Activated T-helper 1 cell treated with anti-CD3 and anti-CD28 coated beads, Interleukin-2, amount 50 U/mL, for 16 hours (primary cell): ENCODE measurements at places on chromosomes 3 and 15.

- DNase-seq, result no peak
Observed at GRCh38 chr15:89825271-89825940, 10.8 kb upstream of the ANPEP start.

DNA sequence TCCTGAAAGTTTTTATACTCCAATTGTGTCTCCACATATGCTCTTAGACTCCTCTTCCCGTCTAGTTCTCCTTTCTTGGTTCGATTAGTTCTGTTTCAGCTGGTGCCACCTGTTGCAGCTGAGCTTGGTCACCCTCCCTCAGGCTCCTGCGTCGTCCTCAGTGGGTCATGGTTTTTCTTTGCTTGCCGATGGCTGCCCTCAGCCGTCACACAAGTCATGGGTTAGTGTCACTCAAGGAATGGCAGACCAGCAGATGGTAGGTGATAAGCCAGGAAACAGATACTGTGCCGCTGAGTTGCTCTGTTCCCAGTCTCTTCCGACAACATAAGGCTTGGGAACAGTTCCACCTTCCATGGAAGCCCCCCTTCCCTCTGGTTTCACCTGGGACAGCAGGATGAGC, 109.9 kb downstream of the IGF1R start:
- DNase-seq, result no peak

DNA sequence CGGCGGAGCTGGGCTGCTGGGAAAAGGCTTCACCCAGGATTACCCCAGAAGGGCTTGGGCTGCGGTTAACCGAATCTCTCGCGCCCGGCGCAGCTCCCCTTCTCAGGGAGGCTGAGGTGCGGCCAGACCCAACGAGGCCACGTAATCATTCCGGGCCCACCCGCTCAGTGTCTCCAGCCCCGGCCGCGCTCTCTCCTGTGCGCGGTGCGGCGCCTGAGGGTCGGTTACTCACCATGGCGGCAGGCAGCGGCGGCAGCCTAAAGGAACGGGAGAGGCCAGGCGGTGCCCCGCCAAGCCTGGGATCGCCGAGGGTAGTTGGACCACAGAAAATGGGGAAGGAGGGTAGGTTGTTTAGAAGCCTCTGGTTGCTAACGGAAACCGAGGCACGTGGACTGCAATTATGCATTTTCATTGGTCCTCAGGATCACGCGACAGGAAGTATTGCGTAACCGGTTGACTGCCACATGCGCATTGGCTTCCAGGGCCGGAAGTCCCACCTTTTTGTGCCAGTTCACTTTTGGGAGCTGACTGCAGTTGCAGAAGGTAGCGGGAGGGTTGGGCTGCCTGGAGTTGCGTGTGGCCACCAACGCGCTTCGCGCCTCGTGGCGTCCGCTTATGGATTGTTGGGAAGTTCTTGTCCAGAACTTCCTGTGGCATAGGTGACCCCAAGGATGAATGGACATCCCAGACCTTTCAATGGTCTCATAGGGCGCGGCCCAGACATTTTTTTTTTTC, at the start of gene LZTFL1:
LZTFL1 (minus strand) TSS at position 363 of the 735 bp plus-strand sequence; CDS start at position 235, 128 bp downstream.
- DNase-seq, result peak; percentile 80

GRCh38 chr3:11260460-11260859, 11.7 kb upstream of the ATG7 start:
- no peak for DNase-seq

GRCh38 chr3:52053307-52054304, 2.8 kb downstream of the DUSP7 start:
- DNase-seq, result no peak

- DNase-seq, result no peak
Observed at GRCh38 chr15:37004373-37004869, 95.9 kb downstream of the MEIS2 start.

GRCh38 chr15:26773067-26773877, 406 bp upstream of the GABRB3 start:
- no peak for DNase-seq

GRCh38 chr15:98416222-98416855, 232.0 kb upstream of the IGF1R start:
- no peak for DNase-seq

DNA sequence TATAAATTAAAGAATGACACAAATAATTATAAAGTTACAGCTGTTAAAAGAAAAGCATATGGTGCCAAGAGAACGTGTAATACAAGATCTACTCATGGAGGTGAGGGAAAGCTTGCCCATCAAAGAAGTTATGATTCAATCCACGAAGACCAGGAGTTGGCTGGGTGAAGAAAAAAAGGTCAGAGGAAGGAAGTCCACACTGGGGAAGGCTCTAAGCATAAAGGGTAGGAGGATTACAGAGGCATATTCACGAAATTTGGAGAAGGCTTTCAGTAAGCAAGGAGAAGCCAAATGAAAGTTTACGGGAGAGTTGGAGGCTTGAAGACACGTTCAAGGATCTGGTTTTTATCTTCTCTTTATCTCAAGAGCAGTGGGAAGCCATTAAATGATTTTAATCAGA, 1.8 kb upstream of the TGFBR2 start:
- no peak for DNase-seq

DNA sequence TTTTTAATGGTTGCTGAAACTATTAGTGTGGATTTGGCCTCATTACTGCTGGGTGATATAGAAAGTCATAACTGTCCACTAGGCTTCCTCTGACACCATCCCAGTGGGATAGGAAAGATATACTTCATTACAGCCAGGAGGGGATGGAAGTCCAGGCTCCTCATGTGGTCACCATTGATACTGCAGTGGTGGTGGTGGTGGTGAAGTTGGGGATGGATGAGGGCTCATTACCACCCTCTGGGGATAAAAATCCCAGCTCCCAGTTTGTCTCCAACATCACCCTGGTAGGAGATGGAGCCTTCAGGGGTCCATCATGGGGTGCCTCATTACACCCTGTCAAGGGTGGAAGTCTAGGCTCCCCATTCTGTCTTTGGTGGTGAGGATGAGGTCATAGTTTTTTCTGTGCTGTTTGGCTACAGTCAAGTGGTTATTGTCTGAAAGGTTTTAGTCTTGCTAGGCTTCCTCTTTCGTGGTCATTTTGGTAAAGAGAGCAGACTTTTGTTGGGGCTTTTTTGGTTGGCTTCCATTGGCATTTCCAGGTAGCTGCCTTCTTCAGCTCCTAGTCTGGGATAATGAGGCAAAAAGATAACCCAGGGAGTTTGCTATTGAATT, 30.1 kb upstream of the FILIP1L start:
- no peak for DNase-seq

DNA sequence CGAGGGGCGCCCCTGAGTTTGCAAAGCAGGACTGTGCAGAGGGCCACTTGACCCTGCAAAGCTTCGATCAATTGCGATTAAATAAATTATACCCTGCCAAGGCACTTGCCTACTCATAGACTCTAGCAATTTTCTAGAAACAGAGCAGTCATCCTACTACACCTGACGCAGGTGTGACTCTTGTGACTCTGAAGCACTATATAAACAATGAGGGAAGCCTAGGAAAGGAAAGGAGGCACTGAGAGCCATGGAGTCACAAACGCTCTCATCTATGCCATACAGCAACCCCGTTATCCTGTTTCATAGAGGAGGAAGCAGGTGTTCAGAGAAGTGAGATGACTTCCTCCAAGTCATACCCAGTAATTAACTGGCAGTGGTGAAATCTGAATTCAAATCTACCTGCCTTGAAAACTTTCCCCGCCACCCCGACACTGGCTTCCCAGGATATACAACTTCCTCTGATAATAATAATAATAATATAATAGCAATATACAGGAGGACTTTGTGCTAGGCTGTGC, 14.4 kb downstream of the ARHGEF3 start:
- no peak for DNase-seq

DNA sequence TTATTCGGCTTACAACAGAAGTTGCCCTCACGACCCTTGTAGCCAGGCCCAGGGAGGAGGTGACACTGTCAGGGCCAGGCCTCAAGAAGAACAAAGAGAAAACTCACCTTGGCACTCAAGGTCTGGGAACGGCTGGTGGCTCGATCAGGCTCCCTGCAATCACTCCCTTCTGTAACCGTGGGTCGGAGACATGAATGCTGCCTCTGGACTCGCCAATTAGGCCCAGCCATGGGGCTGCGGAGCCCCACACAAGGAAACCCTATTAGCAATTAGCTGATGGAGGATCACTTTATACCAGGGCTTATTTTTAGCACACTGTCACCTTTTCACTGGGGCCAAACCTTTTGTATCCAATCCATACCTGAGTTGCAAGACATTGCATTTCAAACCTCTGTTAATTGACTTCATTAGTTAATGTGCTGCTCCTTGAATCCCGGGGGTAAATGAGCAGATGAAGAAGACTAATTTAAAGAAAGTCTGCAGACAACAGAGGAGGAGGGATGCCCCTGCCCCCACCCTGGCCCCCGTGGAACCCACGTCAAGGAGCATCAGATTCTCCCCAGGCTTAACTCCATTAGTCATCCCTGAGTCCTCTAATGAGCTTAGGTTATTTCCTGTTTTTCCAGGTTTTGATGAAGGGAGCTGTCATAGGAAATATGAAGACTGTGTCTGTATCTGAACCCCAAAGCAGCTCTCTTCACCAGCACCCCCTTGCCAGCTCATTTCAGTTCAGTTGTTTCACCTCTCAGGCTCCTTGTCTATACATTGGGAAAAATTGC, 255.3 kb downstream of the RORA start:
- no peak for DNase-seq

GRCh38 chr3:25784971-25785370, 1.7 kb upstream of the NGLY1 start:
- DNase-seq, result no peak

DNA sequence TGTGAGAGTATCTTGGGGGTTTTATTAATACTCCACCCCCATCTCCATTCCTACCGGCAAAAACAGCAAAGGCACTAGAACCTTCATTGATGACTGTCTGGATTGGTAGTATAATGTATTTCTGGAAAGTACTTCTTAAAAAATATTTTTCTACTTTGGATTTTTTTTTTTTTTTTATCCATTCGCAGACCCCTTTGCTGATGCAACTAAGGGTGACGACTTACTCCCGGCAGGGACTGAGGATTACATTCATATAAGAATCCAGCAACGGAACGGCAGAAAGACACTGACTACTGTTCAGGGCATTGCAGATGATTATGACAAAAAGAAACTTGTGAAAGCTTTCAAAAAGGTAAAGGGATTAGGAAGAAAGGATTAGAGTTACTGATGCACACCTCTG, 1.2 kb downstream of the EIF1B start:
- no peak for DNase-seq

DNA sequence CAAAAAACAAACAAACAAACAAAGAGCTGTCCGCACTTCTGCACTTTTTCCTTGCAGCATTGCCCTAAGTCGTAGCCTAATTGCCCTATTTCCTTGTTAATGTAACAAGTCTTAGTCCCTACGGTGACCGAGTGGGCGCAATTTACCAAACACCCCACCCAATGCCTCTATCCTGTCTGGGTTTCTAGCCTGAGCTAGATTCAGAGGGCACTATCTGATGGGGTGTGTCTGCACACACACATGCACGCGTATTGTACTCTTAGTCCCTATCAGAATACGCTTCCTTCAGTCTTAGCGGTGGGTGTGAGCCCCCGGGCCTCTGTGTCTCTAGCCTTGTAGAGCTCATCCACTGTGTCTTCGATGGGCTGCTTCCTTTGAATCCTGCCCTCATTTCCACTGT, 125.9 kb upstream of the DLG1 start:
- no peak for DNase-seq

DNA sequence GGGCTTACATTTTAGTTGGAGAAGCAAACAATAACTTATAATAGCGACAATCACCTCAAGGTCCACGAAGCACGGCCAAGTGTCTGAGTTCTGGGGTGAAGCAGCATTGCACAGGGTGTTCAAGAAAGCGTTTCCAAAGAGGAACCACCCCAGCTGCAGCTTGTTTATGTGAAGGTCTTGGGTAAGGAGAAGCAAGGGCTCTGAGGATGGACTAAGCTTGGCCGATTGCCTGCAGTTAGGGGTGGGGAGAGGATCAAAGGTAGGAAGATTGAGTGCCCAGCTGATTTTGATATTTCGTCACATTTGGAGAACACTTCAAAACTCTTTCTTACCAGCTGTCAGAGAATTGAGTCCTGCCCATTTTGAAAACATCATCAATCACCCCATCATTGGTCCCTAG, 321.6 kb upstream of the DNAJC19 start:
- DNase-seq, result no peak
